Mammary epithelial cell (primary cell): ENCODE measurements at places on chromosomes 1 and 21. TPM values are rescaled to one million over a fixed set of nuclear protein-coding genes. Genes with fewer than 3 reads are reported as not detected.

The CFAP74 gene
- not detected for total RNA-seq

The SLC45A3 gene
- total RNA-seq, result 3.2 TPM

The RAB7B gene
- total RNA-seq, result 3.6 and 23.5 TPM in 2 replicates

The TDRD5 gene
- not detected for total RNA-seq

The CHI3L1 gene
- 37.0 TPM for total RNA-seq

The COL11A1 gene
- total RNA-seq, result 16.0 TPM

The PTPN7 gene
- not detected in 2 replicates for total RNA-seq

The AADACL3 gene
- not detected in 2 replicates for total RNA-seq

The RASSF5 gene
- total RNA-seq, result 3.5 TPM

The GPR37L1 gene
- not detected for total RNA-seq

The LGR6 gene
- 0.50 TPM for total RNA-seq

The ELF3 gene
- 10.3 TPM for total RNA-seq

The POGK gene
- 28.7 TPM for total RNA-seq

The TSPEAR gene
- not detected for total RNA-seq

The NTNG1 gene
- 1.2 TPM for total RNA-seq

The RAB29 gene
- total RNA-seq, result 41.2 TPM

The IRF6 gene
- 323 and 422 TPM in 2 replicates for total RNA-seq

The OR2T29 gene
- not detected for total RNA-seq

The CDCA8 gene
- total RNA-seq, result 1.0 TPM

The LRRC53 gene
- not detected for total RNA-seq

The FAM20B gene
- 29.5 and 36.8 TPM in 2 replicates for total RNA-seq

The C1orf185 gene
- not detected for total RNA-seq

The CGN gene
- total RNA-seq, result 2.0 TPM

The LENEP gene
- total RNA-seq, result 1.5 TPM

The ADGRB2 gene
- total RNA-seq, result 0.83 TPM

The SLAMF7 gene
- total RNA-seq, result 0.17 TPM

The BGLAP gene
- not detected for total RNA-seq

The ADAMTS1 gene
- total RNA-seq, result 61.9 and 179 TPM in 2 replicates

The ERO1B gene
- total RNA-seq, result 3.5 TPM

The HJV gene
- total RNA-seq, result not detected

The POU2F1 gene
- total RNA-seq, result 10.2 TPM

The CD160 gene
- total RNA-seq, result not detected

The SPRR2B gene
- not detected for total RNA-seq
